ENCODE measurements at places on chromosomes 7 and 10.

GRCh38 chr10:98213740-98214139 is 54.3 kb downstream of the LOXL4 start:
- no peak for DNase-seq

- DNase-seq = no peak
Observed at GRCh38 chr7:46387646-46388045, 466.6 kb upstream of the IGFBP3 start.

DNA sequence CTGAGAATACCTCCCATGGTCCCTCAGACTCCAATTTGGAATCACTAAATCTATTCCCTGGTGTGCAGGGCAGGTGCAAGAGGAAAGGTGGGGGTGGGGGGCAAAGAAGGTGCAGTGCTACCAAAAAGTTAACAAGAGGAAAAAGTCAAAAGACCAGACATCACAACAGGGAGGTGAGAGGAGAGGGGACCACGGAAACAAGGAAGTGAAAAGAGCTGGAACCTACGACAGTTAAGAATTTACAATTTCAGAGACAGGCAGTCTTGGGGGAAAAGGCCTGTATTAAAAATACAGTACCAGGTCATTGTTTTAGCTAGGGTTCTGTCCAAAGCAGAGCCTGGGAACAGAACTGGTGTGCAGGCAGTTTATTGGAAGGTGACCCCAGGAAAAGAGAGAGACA is 14.6 kb downstream of the ITGB1 start:
- no peak for DNase-seq

- DNase-seq = no peak
Observed at GRCh38 chr7:122622682-122623081, 76.2 kb downstream of the RNF133 start.

Data from CD4-positive, alpha-beta T cell treated with Interleukin-1 beta for 1 hour (primary cell).